ENCODE measurements at places on chromosomes 6 and 20. TPM values are rescaled to one million over a fixed set of nuclear protein-coding genes. Genes with fewer than 3 reads are reported as not detected.
A peak's percentile ranks its signal among the peaks of the same experiment; 100 is the strongest.

Gene BHLHE23
- not detected for total RNA-seq

Gene TMEM217
- 7.3 TPM for total RNA-seq

Gene HS3ST5
- 3.2 TPM for total RNA-seq

Gene JPH2
- total RNA-seq = 18.1 TPM

Gene LINC00237
- not detected for total RNA-seq

Gene EDN1
- 54.8 TPM for total RNA-seq

Gene RRP36
- total RNA-seq = 77.9 TPM

Gene CRIP3
- total RNA-seq = not detected

Gene RCAN2
- total RNA-seq = 9.9 TPM

Gene SLC35D3
- not detected for total RNA-seq

Gene AIF1
- total RNA-seq = not detected

GRCh38 chr20:9978397-9979004, 56.3 kb upstream of the ANKEF1 start:
- peak; percentile 83 for DNase-seq

GRCh38 chr20:60851826-60852704, 400.0 kb upstream of the CDH4 start:
- DNase-seq = no peak

- no peak for DNase-seq
Measured at GRCh38 chr6:127547215-127547614, 28.1 kb upstream of the MTCL3 start.

GRCh38 chr20:61045876-61046585, 206.0 kb upstream of the CDH4 start:
- no peak for DNase-seq

DNA sequence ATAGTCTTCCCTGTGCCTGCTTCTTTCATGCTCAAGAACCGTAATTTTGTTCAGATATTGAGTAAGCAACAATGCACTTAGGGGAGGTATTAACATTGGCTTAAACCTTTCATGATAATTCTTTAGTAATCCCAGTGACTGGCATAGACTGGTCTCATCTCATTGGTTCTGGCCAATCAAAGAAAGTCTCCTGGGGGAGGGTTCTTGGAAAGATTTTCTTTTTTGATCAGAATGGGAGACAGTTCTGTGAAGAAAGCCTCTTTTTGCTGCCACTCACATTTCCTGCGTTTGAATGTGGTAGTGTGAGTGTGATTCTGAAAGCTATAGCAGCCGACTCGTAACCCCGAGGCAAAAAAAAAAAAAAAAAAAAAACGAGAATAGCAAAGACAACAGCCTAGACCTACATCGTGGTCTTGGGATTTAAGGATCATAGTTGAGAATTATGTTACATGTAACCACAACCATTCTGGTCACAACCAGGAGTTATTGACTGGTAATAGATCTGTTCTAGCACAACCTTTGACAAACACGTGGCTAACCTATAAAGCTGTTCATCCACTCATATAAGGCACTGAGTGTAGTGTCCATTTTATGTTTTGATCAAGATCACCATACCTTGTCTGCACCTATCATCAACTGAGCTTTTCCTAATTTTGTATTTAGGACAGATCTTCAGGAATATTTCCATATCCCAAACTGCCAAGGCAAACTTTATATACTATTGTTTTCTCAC, 15.1 kb upstream of the TMEM217 start:
- no peak for DNase-seq

- no peak for DNase-seq
Measured at GRCh38 chr6:122283884-122284283, 115.6 kb upstream of the HSF2 start.

- no peak for DNase-seq
Measured at GRCh38 chr20:48986899-48987298, 59.2 kb upstream of the CSE1L start.

DNA sequence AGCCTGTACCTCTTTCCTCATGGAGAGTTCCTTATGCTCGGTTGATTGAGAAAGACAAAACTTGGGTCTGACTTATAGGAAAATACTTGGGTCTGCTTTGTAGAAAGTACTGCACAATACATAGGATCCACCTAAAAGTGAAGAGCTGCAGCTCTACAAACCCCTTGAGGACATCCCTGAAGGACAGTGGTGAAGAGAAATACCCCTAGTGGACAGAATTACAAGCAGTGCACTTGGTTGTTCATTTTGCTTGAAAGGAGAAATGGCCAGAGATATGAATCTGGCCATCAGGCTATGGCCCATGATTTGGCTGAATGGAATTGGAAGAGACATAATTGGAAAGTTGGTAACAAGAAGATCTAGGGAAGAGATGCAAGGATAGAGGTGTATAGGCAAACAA, 8.3 kb downstream of the CD24 start:
- no peak for DNase-seq

DNA sequence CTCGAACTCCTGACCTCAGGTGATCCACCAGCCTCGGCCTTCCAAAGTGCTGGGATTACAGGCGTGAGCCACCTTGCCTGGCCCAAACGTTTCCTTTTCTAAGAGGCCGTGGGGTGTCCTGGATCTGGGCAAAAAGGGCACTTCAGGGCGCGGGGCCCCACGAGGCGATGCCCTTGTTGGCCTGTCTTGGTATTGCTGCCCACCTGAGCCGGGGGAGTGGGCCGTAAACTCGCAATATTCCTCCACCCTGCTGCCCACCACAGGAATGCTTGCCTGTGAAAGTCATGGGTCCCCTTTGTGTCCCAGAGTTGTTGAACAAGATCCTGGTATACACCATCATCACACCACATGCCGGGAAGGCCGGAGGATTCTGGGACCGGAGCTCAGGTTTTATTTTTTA, 49.0 kb downstream of the SSR1 start:
- no peak for DNase-seq

- peak; percentile 23 for DNase-seq
Measured at GRCh38 chr6:126337323-126337722, 2.6 kb upstream of the CENPW start.

GRCh38 chr20:1469925-1470571, 3.4 kb upstream of the NSFL1C start:
- peak; percentile 99 for DNase-seq

- no peak for DNase-seq
Measured at GRCh38 chr6:154792761-154793160, 59.5 kb downstream of the SCAF8 start.

DNA sequence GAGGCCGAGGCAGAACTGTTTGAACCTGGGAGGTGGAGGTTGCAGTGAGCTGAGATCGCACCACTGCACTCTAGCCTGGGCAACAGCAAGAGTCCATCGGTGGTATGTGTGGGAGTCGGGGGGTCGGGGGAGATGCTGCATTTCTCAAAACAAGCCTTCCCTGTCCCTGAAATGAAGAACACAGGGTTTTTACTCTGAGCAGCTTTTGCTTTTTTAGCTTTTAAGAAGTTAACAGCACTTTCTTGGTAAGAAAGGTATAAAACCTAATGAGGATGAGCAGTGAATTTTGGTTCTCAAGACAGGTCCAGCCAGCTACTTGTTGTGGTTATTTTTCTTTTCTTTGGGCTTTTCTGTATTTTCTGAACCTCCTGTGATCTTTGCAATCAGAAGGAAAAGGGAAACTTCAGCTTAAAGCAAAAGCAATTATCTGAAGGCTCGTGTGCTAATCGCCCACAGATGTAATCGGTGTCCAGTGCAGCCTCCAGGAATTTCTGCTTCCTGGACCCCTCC, 3.7 kb downstream of the RPL10A start:
- DNase-seq = no peak
